ENCODE measurements at places on chromosomes 2 and 18.

- no peak for DNase-seq
Measured at GRCh38 chr2:23925702-23926289, 1.1 kb downstream of the ATAD2B start.

DNA sequence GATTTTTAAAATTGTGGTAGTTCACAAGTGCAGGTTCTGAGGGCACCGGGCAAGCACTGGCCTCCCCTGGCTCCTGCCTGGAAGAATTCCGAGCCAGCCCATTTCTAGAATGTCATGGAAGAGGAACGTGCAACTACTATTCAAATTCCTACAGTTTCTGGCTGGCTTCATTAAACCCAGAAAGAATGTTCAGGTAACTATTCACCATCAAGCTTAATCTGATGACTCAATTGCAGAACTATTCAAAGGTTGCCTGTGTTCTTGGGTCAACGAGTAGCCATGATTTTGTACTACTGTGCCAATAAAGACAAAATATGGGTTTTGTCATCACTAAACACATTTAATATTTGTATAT lies 14.3 kb upstream of the MFF start:
- no peak for DNase-seq

GRCh38 chr18:35060122-35060815 lies 19.1 kb downstream of the MAPRE2 start:
- no peak for DNase-seq

- DNase-seq = no peak
Measured at GRCh38 chr18:26134107-26134506, 438 bp downstream of the PSMA8 start.

DNA sequence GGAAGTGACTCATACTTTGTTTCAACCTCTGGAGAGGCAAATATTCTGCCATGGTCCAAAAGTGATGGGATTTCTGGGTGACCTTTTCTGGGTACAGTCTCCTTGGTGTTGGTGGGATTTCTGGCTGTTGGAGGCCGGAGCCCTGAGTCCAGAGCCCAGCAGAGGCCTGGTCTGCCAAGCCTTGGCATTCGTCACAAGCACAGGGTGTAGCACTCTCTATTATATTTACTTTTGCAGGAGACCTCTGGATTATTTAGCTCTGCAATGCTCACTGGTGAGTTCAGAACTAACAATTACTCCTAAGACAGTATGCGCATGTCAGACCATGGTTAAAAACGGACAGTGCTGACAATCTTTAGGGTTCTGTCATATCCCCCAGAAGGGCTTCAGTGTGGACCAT lies 201.6 kb upstream of the TWIST2 start:
- no peak for DNase-seq

GRCh38 chr2:164600763-164601162 lies 20.5 kb downstream of the GRB14 start:
- no peak for DNase-seq

GRCh38 chr2:8977758-8978157 lies 25.7 kb downstream of the MBOAT2 start:
- no peak for DNase-seq

- DNase-seq = no peak
Measured at GRCh38 chr2:96209729-96210085, 1.1 kb upstream of the STARD7 start.

DNA sequence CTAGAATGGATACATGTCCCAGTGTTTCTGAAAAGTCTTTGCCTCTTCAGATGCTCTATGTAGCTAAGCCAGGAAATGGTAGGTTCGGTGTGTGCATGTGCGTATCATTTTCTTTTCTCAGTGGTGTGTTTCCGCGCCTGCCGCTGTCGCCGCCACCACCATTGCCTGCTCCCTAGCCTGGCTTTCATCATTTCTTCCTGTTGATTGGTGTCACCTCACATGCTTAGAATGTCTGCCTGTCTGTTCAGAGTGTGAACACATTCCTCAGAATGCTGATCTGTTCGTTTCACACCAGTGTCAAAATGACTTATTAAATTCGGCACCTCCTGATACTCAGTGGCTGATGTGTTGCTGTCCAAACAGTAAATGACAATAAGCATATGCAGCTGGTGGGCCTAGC lies 255.2 kb upstream of the SPRED2 start:
- DNase-seq = no peak

DNA sequence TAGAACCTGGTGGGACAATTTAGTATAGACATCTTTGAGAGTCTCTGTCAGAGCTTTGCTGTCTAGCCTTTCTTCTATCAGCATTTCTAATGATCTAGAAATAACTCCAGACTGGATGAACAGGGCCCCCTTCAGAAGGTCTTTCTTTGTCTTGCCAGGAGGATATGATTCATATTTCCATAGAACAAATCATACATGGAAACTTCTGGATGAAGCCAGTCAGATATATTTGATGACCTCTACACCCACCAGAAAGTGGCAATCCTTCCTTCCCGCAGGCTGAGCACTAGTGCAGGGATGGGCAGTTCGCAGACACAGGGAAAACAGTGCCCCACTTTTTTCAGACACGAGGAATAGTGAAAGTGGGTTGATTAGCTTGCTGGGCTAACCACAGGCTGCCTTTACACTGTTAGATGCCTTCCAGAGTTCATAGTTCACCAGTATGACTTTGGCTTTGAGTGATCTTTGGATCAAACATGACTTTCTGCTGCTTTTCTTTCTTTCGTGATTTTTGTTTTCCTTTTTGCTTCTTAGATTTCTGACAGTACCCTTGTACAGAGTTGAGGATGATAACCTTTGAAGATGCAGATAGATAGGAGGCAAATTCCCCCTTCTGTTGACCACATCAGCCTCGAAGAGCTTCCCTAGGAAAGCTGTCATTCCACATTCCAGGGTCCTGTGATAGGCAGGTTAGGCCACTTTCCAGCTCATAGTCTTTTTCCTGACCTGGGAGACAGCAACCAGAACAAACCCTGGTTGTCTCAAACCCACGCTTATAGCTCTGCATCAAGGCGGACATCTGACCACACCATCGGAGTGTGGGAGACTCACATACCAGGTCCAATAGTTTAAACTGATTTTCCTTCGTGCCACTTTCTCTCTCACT lies 237.0 kb downstream of the ZNF407 start:
- no peak for DNase-seq

GRCh38 chr18:5914951-5915350 lies 19.6 kb upstream of the TMEM200C start:
- no peak for DNase-seq

DNA sequence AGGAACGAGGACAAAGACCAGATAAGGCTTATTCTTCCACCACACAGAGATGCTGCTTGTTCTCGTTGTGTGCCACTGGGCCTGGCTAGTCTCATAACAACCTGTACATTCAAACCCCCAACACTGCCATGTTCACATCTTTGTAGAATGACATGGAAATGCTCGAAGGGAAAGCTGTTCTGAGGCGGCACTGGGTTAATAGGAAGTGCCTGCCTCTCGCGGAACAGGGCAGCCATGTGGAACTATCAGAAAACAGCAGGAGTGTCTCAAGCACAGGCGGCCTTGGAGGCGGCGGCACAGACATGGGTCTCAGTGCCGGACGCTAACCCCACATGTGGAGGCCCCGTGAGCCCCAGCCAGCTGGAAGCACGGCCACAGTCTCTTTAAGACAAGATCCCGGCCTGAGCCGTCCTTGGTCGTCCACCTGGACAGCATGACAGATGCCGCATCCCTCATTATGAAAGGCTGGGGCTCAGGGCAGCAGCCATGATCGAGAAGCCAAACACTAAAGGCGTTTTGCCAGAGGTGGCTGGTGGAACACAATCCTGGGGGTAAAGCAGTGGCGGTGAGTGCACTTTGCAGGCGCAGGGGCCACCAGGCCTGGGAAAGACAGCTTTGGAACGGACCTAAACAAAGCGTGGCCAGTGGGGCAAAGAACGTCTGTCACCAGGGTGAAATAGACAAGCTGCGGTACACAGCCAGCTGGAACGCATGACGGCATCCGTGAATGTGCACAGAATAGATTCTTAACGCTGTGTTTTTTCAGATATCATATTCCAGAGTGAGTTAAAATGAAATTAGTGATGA lies 161.0 kb downstream of the HDAC4 start:
- DNase-seq = no peak

GRCh38 chr2:139876964-139877363 lies 1096.8 kb upstream of the NXPH2 start:
- DNase-seq = no peak

- no peak for DNase-seq
Measured at GRCh38 chr2:134603966-134604365, 114.8 kb downstream of the TMEM163 start.

GRCh38 chr2:216740557-216741222 lies 45.3 kb upstream of the IGFBP5 start:
- no peak for DNase-seq

DNA sequence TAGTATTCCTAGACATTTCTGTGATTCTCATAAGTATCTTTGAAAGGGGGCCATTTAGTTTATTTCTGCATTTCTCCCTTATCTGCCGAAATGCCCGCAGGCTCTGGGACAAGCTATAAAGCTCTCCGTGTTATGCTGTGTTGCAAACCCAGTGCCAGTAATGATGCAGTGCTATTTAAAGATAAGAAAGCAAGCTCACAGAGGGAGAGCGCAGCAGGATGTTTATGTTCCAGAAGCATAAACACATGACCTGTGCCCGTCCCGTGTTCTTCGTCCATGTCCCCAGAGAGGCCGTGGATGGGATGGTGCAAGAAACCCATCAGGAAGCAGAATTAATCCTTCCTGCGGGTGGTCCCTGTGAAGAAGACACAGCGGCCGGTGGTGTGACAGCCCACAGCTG lies 99.4 kb downstream of the NEDD4L start:
- no peak for DNase-seq

DNA sequence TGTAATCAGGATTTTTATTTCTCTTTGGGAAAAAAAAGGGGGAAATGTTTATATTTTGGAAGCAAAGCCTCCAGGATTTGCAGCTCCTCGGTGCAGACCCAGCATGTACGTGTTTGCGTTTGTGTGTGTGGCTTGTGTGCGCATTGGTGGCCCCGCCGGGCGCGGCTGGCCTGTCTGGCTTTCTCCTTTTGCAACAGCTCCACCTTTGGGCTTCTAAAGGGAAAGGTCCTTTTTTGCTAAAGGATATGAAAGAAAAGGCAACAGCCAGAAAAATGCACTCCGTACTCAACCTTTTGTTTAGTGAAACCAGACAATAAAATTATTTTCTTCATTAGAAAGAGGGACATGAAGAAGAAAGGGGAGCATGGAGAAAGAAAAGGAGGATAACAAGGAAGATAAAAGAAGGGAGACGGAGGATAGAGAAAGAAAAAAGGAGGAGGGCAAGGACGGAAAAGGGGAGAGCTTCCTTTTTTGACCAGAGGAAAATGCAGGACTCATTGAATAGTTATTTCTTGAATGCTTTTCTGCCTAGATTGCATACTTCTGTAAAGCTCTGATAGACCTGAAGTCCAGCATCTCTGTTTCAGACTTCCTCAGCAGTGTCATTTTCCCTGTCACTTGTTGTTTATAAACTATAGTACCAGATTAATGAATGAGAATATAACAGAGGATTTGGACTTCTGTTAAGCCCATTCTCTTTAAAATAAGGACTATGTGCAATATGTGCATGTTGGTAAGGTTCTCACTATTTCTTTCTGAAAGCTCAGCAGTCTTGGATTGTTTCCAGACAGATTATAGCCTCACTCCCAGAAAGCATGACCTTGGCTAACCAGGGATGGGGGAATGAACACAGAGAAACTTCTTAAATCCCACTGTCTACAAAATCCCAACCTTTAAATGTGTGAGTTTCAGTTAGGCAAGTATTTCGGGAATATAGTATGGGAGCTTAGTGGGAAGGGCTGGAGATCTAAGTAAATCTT lies 563.1 kb upstream of the PIK3C3 start:
- peak; percentile 63 for DNase-seq

DNA sequence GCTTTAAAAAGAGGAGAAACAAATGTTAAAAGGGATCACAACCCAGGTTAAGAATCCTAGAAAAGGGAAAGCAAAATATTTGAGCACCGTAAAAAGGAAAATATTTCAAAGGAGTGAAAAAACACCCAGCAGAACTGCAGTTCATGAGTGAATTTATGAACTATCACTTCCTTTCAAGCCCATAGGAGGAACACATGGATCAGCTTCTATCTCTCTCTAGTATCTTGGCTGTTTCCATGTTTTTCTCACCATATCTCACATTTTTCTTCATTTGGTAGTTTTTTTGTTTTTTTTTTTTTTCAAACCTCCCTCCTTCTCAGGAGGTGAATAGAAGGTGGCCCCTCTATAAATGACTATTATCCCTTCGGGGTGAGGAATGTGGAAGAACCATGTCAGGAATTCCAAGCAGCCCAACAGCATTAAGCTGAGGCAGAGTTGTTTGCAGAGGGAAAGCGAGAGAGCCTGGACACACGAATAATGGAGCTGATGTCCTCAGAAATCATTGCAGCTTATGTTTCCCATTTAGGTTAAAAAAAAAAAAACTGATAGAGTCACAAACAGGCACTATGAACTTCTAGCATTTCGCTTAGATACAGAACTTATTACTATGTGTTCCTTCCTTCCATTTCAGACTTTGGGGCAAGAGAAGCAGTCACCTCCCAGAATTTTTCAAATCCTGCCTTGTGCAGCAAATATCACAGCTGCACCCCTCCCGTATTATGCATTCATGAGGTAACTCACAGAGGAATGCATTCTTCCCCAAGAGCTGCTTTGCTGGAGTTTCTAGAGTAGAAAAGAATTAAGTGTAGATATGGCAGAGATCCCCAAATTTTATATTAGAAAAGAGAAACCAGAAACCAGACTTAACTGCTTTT lies 315.6 kb downstream of the IRS1 start:
- DNase-seq = no peak

- DNase-seq = no peak
Measured at GRCh38 chr2:151289972-151290866, 751 bp upstream of the NMI start.

DNA sequence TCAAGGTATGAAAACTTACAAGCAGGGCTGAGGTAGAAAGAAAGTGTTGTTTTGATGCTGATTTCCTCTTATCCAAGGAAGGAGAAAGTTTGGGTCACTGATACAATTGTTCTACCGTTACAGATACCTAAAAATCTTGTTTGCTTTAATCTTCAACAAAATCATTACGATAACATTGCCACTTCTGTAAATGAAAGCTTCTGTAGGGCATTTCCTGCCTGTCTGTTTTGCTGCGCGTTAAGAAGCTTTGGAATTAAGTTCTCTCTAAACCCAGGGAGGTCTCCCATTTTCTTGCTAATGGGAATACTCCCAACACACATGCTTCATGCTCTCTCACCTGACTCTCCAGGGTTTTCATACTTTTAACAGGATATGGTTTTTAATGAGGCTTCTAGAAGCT lies 258.5 kb downstream of the PTGR3 start:
- no peak for DNase-seq

DNA sequence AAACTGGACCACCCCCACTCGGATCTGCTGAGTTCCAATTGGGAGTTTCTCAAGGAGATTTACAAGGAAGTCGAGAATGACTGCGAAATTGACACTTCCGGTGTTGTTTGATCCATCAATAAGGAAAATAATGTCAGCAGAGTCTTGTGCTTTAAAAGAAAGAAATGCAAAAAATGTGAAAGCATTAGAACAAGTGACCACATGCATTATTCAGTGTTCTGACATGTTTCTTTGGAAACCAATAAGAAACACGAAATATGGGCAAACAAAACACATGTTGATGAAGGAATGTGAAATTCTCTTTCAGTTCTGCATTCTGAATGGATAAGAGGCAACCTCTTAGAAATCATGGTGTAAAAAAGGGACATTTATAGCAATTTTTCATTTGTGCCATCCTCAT lies 25.9 kb downstream of the COL6A3 start:
- no peak for DNase-seq
